NCI-H146 (cell line): ENCODE measurements at places on chromosomes 4 and X.

DNA sequence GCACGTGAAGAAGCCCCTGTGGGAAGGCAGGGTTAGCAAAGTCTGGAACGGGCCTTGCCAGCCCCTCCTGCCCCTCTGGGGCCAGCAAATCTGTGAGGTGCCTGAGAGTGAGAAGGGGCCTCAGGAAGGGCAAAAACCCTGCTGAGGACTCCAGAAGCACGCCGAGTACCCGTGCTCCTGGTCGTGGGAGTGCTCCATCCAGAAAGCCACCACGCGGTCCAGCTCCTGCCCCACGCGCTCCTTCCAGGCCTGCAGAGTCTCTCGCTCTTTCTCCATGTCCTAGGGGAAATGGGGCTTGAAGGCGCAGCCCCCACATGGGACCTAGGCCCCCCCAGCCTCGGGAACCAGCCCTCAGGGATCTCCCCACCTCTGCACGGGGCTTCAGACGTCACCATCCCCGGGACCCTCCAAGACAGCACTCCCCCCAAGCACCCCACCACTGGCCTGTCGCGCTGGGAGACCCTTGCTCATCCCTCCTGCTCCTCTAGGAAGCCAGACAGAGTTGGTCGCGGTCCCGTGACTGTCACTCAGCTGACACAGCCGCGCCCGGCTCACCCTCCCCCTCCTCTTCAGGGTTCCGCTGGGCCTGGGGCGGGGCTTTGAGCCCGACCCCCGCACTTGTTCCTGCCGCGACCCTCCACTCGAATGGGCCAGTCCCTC, at the start of gene RENBP:
Gene RENBP (minus strand): TSS at position 504 of the 660 bp plus-strand sequence. CDS start 33 bp downstream, at position 471.
- no peak for DNase-seq

GRCh38 chr4:180512801-180513475, 1730.3 kb upstream of the TENM3 start:
- DNase-seq = peak; percentile 70

GRCh38 chr4:16261313-16261878, 35.1 kb upstream of the TAPT1 start:
- DNase-seq = no peak

GRCh38 chr4:2194496-2194895, 47.4 kb downstream of the HAUS3 start:
- DNase-seq = no peak

GRCh38 chr4:7193030-7193958, 956 bp downstream of the SORCS2 start:
- no peak for DNase-seq

DNA sequence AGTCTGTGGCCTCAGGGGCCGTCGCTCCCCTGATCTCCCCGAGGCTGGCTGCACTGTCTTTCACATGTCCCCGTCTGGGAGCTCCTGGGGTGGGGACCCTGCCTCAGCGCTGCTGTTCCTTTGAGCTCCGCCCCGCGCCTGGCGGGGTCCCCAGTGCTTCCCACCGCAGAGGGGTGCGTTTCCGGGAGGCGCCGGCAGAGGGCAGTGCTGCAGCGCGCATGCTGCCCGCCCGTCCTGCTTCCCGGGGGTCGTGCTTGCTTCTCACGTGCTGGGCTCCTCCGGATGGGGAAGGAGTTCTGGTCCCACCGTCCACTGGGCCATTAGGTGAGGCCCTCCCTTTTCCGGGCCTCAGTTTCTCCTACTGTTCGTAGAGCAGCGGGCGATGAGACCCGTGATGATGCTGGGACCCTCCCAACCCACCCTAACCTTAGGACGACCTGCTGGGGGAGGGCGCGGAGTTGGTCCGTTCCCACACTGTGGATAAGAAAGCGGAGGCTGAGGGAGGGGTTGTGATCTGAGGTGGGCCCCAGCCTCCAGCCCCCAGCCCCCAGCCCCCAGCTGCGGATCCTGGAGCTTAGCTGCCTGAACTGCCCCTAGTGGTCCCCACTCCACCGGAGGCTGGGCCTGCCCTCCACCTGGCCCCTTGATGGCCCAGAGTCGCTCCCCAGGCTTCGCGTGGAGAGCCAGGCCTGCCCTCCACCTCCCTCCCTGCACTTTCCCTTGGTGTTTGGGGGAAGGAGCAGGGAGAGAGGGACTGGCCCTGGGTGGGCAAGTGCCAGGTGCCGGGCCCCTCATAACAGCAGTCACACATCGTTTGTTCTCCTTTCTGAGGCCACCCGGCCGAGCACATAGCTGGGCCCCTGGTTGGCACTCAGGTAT, 15.3 kb downstream of the CPZ start:
- peak; percentile 14 for DNase-seq

DNA sequence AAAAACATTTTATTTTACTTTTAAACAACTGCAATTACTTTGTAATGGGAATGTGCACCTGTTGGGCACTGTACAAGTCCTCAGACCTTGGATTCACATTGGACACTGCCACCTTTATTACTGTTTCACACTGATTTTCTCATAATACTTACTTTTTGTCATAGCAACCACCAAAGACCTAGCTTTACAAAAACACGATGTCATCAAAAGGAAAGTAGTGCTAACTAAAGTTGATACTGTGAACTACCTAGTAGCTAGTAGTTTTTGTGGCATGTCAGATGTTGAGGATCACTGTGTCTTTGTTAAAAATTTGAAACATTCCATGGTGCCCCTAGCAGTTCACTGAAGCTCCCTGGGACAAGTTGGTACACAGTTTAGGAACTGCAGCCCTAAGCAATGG, 62.9 kb upstream of the HOPX start:
- no peak for DNase-seq
